Muscle of leg (tissue), 16 donors: ENCODE measurements at places on chromosomes 4 and X.

DNA sequence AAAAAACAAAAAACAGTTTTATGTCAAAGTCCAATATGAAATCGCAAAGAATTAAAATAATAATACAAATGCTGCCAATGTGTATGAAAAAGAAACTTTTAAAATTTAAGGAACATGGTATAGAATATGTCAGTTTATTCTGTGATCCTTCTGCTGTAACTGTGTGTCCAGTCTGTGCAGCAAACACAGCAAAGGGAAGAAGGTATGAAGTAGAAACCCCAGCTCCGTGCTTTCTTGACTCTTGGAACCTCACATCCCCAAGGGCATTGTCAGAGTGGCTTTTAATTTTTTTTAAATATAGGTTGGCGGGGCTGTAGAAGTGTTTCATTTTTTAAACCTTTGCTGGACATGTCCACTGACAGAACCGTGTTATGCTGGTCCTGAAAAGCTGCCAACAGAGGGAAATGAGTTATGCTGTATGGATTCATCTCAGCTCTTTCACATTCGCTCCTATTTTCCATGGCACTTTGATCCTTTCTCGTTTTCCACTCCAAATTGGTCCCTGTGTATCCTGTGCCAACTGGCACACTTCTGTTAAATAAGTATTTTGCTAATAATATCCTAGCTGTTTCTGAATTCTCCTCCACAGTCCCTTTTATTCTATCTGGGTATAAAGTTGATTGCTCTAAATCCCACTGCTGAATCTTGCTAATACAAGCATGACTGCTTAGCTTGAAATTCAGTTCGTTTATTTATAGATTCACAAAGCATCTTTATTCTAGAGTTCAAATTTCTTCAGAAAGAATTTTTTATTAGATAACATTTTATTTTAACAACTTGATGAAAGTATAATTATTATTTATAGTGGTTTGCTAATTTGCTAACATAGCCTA is 127.0 kb upstream of the DDIT4L start:
- no peaks in the 10 kb centered on the region for H3K27me3 ChIP-seq
- peaks cover 7% of the 10 kb centered on the region for H3K4me1 ChIP-seq
- peak; percentile 89 for DNase-seq
- peak overlapping the region; percentile 40 for H3K27ac ChIP-seq
- no peaks in the 10 kb centered on the region for H3K36me3 ChIP-seq
- peak overlapping the region; percentile 2 for H3K4me3 ChIP-seq

DNA sequence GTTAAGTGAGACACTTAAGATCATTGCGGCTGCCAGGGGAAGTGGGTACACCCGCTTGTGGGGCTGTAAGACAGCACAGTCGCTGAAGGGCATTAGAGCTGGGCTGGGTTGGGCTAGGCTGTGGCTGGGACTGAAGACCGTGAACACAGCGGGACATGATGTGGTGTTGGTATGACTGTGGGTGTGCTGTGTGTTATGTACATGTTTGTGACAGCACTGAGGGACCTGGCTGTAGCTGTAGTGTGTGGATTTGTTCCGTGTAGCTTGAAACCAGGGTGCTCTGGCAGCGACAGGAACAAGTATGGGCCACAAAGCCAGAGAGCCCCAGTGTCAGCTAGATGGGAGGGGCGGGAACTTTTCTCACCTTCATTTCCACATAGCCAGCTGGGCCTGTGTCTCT is 82.1 kb downstream of the NHSL2 start:
- no peak overlapping the region for H3K4me3 ChIP-seq
- peaks cover 45% of the 10 kb centered on the region for H3K27me3 ChIP-seq
- no peaks in the 10 kb centered on the region for H3K36me3 ChIP-seq
- peaks cover 27% of the 10 kb centered on the region for H3K4me1 ChIP-seq
- H3K27ac ChIP-seq: no peak overlapping the region

DNA sequence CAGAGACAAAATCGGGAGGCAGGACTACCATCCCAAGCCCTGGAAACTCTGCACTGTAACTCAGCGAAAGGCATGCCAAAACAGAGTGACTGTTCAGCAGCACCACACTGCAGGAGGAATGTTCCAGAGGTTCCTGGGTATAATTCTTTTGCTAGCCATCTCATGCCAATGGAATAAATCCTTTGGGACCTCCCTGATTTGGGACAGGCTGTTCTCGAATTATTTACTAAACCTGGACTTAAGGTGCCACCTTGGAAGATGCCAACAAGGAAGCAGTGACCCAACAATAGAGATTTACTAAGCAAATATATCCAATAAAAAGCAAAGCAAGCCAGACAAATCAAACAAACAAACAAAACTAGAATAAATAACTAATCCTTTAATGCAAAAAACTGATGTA is 9.3 kb downstream of the AADAT start:
- no peak overlapping the region for H3K4me3 ChIP-seq
- H3K36me3 ChIP-seq: peaks cover 25% of the 10 kb centered on the region
- H3K27ac ChIP-seq: no peak overlapping the region
- no peaks in the 10 kb centered on the region for H3K27me3 ChIP-seq
- no peak for DNase-seq

DNA sequence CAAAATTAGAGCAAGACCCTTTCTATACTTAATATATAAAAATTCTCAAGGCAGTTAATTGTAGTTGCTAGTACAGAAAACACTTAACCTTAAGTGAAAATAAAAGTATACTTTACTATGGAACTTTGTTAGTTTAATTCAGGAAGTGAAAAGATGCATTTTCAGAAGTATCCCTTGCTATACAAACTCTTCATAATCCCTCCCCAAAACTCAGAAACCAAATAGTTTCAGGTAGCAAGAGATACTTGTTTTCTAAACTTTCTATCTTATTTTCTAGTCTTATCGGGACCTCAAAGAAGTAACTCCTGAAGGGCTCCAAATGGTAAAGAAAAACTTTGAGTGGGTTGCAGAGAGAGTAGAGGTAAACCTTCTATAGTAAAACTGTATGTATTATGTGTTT is 14.3 kb downstream of the PAICS start:
- no peak overlapping the region for H3K4me3 ChIP-seq
- no peak overlapping the region for H3K27ac ChIP-seq
- peaks cover 40% of the 10 kb centered on the region for H3K36me3 ChIP-seq
- H3K4me1 ChIP-seq: no peaks in the 10 kb centered on the region
- no peaks in the 10 kb centered on the region for H3K27me3 ChIP-seq
- DNase-seq: no peak
